CD4-positive, alpha-beta T cell treated with Interferon alpha-2 for 1 hour (primary cell): ENCODE measurements at places on chromosomes 12 and 14.
A peak's percentile ranks its signal among the peaks of the same experiment; 100 is the strongest.

- no peak for DNase-seq
Observed at GRCh38 chr14:34699873-34700621, 14.3 kb downstream of the CFL2 start.

GRCh38 chr12:118714051-118714460, 267.3 kb upstream of the SRRM4 start:
- DNase-seq, result no peak

- no peak for DNase-seq
Observed at GRCh38 chr12:57723630-57723962, 14.9 kb downstream of the AGAP2 start.

- DNase-seq, result peak; percentile 17
Observed at GRCh38 chr12:49903700-49904423, at the start of gene FAIM2. Gene FAIM2, minus strand, starts transcription at chr12:49903900. Its CDS starts 108 bp downstream, at chr12:49903792.

DNA sequence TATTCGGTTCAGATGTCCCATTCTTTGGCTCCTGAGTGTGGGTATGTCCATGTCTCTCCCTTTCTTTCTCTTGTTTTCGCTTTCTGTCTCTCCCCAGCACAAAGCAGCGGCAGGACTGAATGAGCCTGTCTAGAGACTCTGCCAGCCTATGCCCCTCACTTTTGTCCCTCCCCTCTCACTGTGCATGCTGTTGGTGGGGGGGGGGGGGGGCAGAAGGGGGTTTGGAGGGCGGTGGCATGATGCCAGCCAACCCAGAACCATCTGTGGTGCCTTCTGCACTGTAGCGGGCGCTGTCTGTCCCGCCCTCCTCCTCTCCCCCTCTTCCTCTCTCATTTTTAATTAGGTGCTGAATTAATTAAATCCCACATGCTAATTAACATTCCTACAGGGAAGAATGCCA, 17.7 kb downstream of the NGDN start:
- DNase-seq, result no peak

GRCh38 chr12:24901576-24902461, 47.1 kb downstream of the BCAT1 start:
- no peak for DNase-seq

- DNase-seq, result no peak
Observed at GRCh38 chr12:44285321-44285960, 449.6 kb downstream of the TMEM117 start.

- DNase-seq, result no peak
Observed at GRCh38 chr12:25416516-25416915, 136.6 kb downstream of the LMNTD1 start.

DNA sequence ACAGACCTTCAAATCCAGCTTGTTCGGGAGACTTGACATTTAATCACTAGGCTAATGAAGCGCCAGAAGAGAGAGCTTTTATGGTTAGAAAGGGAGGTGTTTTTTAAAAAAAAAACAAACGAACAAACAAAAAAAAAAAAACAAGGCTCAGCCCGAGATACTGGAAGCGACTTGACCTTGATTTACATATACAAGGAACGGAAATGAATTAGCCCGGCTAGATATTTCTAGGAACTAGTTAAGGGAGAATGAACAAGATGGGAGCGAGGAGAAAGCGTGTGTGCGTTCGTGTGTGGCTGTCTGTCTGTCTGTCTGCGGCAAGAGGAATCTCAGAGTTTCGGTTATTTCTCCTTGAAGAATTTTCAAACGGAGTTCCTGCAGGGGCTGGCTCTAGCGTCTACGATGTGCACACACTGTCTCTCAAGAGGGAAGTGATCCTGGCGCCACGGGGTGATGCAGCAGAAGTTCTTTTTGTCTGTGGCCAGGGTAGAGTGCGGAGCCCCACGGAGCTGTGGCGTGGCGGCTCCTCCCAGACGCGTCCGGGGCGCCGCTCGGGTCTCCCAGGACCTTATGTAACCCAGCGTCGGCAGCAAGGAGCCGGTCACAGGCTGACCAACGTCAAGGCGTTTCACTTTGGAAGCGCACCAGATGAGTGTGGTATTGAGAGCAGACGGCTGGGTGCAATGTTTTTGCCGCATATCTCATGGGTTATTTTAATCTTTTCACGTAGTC, 18.8 kb downstream of the SOCS2 start:
- DNase-seq, result peak; percentile 62

DNA sequence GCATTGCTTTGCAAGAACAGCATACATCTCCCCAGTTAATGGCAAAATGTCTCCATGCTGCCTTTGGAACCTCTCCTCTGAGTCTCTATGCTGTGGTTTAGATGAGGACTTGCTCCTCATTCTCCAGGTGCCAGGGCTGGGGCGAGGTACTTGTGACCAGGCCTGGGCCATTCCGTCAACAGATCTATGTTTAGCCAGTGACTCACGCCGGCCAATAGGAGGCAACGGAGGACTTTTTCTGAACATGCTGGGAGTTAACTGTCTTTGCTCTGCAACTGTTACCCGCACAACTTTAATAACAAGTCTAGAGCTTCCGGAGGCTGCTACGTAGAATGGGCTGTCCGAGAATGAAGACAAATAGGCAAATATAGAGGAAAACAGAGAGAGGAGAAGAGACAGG, 214.2 kb downstream of the GLT1D1 start:
- DNase-seq, result no peak

GRCh38 chr12:63894132-63894531, 49.6 kb downstream of the SRGAP1 start:
- DNase-seq, result no peak

GRCh38 chr12:130070126-130070611, 92.1 kb upstream of the FZD10 start:
- DNase-seq, result no peak

GRCh38 chr14:32696325-32697091, 242.2 kb upstream of the NPAS3 start:
- DNase-seq, result no peak

- DNase-seq, result no peak
Observed at GRCh38 chr14:81931828-81932227, 398.2 kb upstream of the SEL1L start.

- no peak for DNase-seq
Observed at GRCh38 chr14:96130854-96131253, 73.8 kb upstream of the BDKRB2 start.

DNA sequence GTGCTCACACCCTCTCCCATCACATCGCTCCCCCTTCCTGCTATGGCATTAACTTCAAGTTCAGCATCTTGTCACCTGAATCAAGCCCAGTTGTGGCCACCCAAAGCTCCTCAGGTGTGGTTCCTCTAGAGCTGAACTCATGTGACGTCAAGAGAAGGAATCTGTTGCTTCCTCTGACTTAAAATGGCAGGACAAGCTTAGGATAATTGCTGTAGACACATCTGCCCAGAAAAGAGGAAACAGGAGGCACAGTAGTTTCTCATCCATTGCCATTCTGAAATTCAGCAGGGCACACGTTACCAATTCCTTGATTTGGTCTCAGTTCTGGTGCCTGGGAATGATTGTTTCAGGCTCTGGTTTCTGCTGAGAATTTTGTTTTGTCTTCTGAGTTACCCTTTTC, 52.1 kb downstream of the RCOR1 start:
- no peak for DNase-seq

GRCh38 chr12:48092611-48093010, 13.3 kb downstream of the SENP1 start:
- DNase-seq, result no peak

DNA sequence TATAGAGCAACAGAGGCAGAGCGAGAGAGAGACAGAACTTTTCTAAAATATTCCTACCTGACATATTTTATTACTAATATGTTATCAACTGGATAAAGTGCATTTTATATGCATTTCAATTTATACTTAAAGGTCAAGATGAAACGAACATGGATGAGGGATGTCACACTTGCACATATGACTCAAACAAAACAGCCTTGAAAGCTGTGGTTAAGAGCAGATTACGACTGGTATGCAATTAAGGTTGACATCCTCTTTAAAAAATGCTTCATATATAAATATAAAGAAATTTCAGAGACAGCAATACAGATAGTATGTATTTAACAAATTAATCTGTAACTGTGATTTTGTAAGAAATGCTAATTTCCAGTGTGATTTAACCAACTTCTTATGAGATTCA, 52.5 kb downstream of the LMO3 start:
- DNase-seq, result no peak

DNA sequence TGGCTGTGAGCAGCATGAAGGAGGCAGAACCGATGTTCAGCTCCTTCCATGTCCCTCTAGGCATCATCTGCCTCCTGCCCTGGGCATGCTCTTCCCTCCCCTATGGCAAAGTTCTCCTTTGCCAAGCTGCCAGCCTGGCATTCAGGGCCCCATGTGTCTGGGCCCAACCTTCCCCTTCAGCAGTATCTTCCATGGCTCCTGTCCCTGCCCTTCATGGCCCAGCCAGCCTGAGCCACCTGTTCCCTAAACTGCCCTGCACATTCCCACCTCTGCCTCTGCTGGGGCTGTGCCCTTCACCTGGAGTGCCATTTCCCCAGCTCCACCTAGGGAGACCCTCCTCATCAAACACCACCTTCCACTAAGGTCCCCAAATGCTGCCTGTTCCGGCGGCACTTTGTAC, 74.0 kb upstream of the TCL1A start:
- no peak for DNase-seq

- no peak for DNase-seq
Observed at GRCh38 chr12:41100572-41100971, 87.5 kb upstream of the PDZRN4 start.

DNA sequence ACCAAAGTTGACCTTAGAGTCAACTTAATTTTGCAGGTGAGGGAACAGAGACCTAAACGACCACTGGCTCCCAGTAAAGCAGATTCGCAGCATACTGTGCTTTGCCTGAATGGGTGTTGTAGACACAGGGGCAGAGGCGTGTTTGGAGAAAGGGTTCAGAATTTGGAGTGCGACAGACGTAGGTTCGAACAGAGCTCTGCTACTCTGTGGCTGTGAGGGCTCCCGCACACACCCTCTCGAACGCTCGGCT, 243 bp upstream of the TOMM20L start:
- no peak for DNase-seq

DNA sequence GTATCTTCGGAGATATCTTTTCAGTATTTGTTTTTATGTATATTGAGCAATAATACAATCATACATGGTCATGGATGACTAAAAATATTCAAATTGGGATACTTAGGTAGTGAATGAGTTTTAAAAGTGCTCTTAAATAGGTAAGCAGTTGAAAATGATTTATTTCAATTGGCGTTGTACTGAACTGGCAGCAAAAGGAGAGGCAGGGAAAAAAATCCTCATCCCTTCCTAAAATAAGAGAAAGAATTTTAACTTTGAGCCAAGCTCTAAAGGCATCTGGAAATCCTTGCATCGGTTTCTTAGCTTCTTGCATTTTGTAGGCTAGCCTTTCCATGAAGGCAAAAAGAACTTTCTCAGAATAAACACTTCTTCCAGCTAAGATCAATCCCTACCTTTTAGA, 125.2 kb downstream of the MGST1 start:
- no peak for DNase-seq

DNA sequence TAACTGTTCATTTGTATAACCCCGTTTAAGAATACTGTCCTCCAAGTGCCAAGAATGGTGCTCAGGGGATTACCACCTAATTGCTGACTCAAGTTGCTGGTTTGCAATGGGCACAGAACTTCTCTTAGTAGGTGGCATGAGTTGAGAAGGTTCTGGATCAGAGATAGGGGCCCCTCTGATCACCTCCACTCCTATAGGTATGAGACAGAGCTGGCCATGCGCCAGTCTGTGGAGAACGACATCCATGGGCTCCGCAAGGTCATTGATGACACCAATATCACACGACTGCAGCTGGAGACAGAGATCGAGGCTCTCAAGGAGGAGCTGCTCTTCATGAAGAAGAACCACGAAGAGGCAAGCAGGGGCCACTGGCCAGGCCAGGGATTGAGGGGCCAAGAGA, 1.6 kb downstream of the KRT18 start:
- DNase-seq, result no peak

DNA sequence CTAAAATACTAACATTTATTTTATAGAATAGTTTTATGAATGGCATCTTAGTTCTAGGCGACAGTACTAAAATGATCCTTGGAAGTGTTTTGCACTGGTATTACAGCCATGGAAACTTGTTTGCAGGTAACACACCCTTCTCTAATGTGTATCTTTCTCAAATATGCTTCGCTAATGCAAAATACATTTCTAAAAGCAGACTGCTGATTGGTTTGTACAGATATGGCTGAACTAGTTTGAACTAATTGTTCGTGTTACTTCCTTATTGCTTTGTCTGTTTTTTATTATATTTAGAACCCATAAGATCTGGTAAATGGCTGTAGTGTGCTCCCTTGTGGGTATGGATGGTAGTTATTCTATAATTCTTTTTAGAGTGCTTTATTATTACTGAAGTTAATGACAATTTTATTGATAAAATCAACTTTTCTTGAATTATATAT, 53.0 kb downstream of the ATF7IP start:
- DNase-seq, result no peak

DNA sequence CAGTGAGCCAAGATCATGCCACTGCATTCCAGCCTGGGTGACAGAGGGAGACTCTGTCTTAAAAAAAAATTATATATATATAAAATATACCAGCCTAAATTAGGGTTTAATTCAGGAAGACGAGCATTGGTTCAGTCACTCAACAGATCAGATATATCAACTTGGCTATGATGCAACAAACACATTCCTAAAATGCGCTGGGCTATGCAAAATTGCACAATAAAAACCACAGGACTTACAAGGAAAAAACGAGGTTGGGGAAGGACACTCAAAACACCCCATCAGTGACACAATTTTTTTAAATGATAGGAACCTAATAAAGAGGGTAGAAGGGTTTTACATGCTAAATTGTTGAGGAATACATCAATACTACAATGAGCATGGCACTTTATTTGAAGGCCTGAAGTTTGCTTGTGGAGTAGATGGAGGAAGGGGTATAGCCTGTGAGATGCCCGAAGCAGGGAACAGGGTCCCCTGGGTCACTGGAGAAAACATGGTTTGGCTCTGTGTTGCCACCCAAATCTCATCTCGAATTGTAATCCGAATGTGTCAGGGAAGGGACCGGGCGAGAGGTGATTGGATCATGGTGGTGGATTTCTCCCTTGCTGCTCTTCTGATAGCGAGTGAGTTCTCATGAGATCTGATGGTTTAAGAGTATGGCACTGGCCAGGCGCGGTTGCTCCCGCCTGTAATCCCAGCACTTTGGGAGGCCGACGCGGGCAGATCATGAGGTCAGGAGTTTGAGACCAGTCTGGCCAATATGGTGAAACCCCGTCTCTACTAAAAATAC, 71.2 kb downstream of the TNFAIP2 start:
- DNase-seq, result no peak
